ENCODE measurements at places on chromosomes 7 and 10.

DNA sequence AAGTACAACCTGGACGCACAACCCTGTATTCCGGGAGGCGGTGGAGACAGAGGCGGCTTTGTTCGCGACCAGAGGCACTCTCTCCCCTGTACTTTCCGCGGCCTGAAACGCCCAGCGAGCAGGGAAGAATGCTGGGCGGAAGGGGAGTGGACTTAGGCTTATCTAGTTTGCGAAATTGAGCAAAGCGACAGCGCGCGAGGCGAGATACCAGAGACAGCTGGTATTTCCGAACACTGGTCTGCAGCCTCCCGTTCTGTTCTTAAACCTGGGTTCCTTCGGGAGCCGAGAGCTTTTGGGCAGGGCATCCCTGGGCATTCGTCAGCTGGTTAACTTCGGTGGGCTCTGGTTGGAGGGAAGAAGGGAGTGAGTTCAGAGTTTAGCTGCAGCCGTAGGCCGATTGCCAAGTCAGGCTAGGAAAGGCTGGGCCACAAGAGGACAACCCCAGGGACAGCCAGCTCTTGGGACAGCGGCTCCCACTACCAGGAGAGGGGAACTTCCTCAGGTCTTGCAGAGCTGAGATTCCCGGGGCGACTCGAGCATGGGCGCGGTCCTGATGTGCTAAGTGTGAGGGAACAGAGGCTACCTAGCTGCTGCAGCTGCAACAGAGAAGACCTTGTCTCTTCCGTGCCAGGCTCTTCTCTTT is 3.9 kb downstream of the HMX3 start:
- DNase-seq: no peak

DNA sequence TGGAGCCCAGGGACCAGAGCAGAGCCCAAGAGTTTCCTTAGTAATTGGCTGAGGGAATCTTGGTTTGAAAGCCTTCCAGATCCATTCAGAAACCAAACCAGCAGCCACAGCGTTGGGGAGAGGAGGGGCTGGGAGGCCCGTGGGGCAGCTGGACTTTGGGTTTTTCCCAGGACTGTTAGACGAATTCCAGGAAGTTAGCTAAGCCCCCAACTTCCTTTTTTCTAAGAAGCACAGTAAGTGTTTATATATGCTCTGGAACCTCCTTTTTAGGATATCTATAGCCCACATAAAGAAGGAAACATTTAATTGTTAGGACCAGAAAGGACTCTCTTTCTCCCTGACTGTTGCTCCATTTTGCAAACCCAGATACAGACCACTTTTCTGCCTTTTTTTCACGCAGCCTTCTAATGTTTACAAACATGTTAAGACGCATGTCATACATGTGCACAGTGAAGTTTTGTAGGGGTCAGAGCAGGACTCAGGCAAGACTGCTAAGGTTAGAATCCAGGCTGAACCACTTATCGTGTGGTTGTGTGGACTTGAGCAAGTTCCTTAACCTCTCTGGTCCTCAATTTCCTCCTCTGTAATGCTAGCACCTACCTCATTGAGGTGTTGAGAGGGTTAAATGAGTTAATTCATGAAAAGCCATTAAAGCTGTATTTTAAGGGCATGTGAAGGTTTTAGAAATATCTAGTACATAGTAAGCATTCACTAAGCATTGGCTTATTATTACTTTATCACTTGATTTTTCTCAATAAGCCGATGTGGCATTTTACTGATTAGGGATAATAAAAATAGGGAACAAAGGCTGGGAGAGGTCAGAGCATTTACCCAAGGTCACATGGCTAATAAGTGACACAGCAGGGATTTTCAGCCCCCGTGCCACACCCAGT is 42.4 kb downstream of the TBATA start:
- no peak for DNase-seq

DNA sequence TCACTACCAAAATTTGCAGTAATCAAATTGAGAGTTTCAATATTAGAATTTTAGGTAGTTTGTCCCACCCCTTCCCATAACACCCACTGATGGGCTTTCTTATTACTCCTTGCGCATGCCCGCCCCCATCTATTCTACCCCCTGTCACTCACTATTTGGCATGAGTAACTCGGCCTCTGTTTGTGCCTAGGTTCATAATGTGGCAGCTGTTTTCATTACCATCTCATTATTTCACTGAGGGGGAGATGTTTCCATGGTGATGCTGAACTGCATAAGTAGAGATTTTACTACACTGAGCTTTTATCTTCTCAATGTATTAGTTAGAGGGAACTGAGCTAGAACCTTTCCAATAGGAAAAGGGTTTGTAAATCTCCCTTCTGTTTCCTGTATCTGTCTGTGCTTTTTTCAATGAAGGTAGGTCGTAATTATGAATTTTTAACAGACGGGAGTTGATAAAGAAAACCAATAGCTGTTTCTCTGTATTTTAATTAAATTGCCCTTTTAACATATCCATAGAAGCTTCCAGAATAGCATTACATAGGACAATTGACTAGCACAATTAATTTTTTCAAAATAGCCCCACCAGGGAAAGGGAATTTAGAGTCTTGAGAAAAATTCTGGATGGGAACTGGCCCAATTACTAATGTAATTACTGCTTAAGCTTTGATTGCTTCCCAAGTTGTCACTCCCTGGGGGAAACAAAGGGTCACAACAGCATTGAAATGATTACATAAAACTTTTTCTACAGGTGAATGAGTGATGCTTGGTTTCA is 33.4 kb downstream of the PRPS1L1 start:
- no peak for DNase-seq

- no peak for DNase-seq
Measured at GRCh38 chr10:96301616-96302015, 2.6 kb upstream of the DNTT start.

GRCh38 chr10:107032700-107033401 is 131.7 kb downstream of the SORCS1 start:
- DNase-seq: no peak

Measured in DMS153 (cell line).